Calu3 (cell line): ENCODE measurements at places on chromosomes 5 and 9.

DNA sequence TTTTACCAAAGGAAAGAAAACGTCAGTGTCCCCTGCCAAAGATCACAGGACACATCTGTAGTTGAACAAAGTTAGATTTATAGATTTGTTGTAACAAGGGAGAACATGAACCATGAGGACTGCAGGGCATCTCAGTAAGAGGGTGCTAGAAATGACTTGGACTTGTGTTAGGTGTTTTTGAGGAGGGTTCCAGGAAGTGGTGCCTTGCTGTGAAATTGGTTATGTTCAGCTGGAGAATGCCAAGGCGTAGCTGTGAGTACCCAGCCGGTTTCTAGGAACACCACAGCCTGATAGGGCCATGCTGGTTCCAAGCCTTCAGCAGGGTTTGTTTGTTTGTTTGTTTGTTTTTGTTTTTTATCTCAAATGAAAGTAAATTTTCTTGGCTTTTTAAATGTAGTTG is 5.3 kb downstream of the SPEF2 start:
- DNase-seq: no peak

DNA sequence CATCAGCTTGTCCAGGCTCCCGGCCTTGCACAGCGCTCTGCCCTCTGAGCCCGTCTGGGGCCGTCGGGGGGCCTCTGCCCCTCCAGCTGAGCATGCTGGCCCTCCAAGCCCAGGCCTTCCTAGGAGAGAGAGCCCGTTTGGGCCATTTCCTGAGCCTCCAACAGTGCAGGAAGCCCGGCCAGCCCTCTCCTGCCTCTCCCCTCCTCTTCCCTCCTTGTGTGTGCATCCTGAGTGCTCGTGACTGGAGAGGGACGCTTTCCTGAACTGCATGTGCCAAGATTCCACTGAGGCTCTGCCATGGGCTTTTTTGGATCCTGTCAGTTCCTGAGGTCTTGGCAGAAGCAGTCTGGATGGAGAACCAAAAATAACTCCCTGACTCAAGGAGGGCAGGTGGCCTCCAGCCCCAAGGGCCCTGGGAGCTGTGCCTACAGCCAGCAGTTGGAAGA is 15.6 kb downstream of the OLFM1 start:
- DNase-seq: no peak

GRCh38 chr9:37082214-37082765 is 38.1 kb upstream of the ZCCHC7 start:
- no peak for DNase-seq

DNA sequence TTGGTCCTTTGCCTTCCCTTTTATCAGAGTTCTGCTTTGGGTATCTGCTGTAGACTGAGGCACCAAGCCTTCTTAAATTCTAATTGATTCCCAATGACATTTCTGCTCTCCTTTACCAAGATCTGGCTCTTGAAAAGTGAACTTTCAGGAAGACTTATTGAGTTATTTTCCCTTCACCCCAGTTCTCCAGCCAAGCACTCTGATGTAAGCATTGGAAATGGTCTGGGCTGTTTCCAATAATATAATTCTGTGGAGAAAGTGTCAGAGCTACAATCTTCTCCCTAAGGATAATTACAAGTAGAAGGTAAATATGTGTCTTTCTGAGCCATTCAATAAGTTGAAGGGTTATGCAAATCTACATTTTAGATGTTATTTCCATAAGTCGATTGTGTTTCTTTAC is 30.8 kb downstream of the BTF3 start:
- DNase-seq: no peak

DNA sequence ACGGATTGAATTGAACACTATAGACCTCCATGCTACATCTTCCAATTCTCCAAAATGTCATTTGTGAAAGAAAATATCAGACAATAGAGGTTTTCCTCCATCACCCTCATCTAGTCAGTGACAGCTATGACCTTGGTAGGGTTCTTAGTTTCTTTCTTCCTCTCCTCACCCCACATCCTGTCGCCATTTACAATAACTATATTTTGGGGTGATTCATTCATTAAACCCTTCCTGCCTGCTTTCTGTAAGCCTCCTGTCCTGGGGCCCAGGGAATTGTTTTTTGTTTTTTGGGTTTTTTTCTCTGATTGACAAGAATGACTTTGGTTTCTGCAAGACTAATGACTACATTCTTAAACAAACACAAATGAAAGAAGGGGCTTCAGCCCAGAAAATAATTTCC is 82.6 kb downstream of the PRELID2 start:
- DNase-seq: no peak

DNA sequence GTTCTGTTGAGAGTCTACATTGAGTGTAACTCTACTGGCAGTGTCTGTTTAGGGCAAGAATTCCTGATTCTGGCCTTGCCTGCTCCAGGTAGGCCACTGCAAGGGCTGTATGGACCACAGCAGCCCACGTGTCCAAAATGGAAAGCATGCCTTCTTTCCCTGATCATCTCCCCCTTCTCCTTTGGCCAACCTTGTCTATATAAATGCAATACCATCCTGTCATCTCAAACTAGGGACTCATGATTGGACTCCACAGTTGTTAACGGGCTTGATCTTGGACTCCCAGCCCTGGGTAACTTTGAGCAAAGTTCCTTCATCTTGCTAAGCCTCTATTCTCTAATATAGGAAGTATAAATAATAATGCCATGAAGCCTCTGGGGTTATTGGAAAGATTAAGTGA is 533.6 kb downstream of the BNC2 start:
- no peak for DNase-seq

DNA sequence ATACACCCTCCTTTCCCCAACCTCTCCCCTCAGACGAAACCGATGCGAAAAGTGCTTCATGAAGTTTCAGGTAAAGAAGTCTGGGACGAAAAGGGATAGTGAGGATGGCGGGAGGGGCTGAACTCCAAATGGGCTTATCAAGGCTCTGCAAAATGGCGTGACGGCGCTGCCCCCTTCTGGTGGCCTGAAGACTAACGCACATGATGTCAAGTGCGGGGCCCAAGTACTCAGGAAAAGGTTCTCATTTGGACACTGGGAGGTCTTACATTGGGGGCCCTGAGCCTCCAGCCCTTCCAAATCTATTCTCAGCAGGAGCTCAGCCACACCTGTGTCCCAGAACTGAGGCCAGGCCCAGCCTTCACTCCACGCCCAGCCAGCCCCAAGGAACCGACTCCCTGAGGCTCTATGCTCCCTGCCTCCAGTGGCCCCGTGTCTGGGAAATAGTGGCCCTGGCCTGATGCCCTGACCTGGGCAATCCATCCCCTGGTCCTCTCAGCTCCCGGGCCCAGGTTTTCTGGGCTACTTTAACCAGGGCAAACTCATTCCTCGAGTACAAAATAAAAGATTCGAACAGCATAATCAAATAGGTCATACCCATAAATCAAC is 119.9 kb downstream of the KCNIP1 start:
- peak; percentile 86 for DNase-seq

DNA sequence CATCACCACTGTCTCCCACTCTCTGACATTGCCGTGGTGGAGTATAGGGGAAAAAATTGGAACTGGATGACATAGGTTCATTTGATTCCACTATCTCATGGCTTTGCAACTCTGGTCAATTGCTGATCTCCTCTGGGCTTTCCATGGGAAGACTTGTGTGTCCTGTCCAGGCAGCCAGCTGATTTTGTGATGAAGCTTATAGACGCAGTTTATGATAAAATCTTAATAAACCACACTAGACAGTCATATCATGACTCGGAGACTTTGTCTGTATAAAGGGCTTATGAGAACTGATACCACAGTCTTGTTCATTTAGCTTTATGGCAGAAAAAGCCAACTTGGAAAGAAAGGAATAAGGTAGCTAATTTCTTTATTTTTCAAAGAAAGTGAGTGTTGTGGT is 296.5 kb downstream of the MAST4 start:
- DNase-seq: no peak

GRCh38 chr5:168318240-168318639 is 26.8 kb downstream of the WWC1 start:
- no peak for DNase-seq

- no peak for DNase-seq
Observed at GRCh38 chr5:140246378-140247122, 56.4 kb downstream of the PFDN1 start.

DNA sequence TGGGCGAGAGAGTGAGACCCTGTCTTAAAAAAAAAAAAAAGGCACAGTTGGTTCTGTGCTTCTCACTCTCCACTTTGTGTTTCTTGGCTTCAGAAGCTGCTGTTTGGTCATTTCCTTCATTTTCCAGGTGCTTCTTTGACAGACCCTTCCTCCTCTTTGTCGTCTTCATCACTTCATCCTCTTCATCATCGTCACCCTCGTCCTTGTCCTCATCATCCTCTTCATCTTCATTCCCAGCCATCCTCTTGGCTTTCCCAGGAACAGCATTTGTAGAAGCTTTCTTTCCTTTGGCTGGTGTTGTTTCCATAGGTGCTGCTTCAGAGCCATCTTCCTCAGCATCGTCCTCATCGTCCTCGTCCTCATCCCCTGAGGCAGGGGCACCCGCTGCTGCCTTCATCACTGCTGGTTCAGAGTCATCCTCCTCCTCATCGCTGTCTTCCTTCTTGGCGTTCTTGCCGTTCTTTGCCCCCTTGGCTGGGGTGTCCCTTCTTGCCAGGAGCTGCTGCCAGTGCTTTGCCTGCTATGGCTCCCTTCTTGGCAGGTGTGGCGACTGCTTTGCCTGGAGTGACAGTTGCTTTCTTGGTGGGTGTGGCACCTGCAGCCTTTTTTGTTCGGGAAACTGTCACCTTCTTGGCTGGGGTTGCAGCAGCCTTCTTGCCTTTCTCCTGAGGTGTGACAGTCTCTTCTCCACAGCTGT is 7.1 kb downstream of the RABL6 start:
- DNase-seq: no peak

GRCh38 chr5:154088801-154089200 is 50.0 kb downstream of the MFAP3 start:
- no peak for DNase-seq

DNA sequence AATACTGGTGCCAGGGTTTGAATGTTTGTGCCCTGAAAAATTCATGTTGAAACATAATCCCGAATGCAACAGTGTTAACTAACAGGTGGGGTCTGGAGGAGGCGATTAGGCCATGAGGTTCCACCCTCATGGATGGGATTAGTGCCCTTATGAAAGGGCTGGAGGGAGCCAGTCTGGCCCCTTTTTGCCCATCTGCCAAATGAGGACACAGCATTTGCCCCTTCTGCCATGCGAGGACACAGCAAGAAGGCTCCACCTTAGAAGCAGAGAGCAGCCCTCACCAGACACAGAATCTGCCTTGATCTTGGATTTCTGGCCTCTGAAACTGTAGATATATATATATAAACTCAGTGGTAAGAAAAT is 32.6 kb upstream of the RNF130 start:
- no peak for DNase-seq

DNA sequence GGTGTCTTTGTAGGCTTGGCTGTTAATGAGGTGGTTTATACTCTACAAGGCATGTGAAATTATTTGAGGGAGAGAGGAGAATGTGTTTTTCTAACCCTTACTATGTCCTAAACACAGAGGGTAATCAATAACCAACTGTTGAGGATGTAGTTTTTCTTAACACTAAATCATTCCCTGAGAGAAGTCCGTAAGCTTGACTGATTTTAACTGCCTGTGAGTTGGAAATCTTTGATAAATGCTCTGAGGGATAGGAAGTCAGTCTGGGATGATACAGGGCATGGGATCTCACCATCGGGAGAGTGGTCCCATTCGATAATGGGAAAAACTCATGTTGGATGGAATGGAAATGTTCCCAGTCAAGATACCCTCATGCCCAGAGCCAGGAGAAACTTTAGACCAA is 249.6 kb downstream of the PDZD2 start:
- no peak for DNase-seq

GRCh38 chr9:128946571-128947276 is 679 bp downstream of the DOLK start:
- no peak for DNase-seq

GRCh38 chr9:137128862-137129455 is 10.0 kb upstream of the GRIN1 start:
- peak; percentile 16 for DNase-seq

DNA sequence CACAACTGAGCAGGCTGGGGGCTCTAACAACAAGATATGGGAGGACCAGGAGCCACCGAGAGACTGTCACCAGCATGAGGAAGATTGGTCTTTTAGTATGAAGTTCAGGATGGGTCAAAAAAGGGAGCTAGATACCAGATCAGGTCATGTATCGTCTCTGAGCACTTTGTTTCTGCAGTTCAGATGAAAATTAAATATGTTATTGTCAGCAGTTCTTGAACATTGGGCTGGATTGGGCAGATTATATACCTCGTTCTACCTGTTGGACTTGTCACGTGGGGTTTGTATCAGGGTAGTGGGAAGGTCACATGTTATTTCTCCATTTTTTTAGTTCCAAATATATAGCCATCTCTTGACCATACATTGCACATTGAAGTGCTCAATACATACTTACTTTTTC is 47.3 kb downstream of the RCL1 start:
- no peak for DNase-seq

- DNase-seq: no peak
Observed at GRCh38 chr5:58911270-58911669, 328.4 kb downstream of the RAB3C start.

DNA sequence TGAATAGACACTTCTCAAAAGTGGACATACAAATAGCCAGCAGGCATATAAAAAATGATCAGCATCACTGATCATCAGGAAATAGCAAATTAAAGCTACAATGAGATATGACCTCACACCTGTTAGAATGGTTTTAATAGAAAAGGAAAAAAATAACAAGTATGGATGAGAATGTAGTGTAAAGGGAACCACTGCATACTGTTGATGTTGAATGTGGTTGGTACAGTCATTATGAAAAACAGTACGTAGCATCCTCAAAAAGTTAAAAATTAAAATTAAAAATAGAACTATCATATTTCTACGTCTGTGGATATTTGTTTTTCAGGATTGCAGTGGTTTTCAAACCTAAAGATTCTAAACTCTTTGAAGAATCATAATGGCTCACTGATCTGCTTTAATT is 215.1 kb upstream of the NREP start:
- DNase-seq: no peak

- DNase-seq: peak; percentile 30
Observed at GRCh38 chr9:125747053-125747764, at the start of gene PBX3. Gene PBX3, plus strand, starts transcription at chr9:125747373.

DNA sequence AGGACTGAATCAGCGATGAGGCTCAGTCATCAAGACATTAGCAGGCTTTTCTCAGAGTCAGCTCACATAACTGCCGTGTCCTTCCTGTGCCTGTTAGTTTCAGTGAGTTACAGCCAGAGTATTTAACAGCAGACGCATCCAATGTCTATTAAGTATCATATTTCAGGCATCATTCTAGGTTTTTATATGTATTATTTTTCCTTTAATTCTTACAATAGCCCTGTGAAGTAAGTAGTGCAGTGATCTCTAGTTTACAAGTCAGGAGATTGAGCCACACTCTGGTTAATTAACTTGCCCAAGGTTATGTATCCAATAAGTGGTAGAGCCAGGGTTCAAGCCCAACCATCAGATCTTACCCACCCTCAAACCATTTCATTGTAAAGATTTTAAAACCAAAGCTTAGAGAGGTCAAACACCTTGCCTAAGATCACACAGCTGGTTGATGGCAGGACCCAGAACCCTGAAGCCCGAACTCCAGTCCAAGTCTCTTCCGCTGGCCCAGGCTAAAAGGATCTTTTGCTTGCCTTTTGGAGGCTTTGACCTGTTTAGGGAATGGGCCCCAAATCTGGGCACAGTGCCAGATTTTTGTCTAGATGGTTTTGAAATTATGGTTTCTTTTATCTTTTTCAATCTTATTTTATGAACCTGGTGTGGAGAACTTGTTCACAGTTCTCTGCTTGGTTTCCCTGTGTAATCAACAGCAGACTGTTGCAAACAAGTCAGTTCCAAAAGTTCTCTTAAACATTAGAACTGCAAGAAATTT is 261.2 kb upstream of the CLINT1 start:
- DNase-seq: no peak
